ENCODE measurements at places on chromosomes 3 and 15.

- DNase-seq = no peak
- H3K36me3 ChIP-seq = no peaks in the 10 kb centered on the region
- no peaks in the 10 kb centered on the region for H3K4me1 ChIP-seq
- no peak overlapping the region for H3K27ac ChIP-seq
- no peak overlapping the region for H3K4me3 ChIP-seq
- peaks cover 2% of the 10 kb centered on the region for H3K27me3 ChIP-seq
Measured at GRCh38 chr3:134677196-134677986, 26.6 kb upstream of the KY start.

DNA sequence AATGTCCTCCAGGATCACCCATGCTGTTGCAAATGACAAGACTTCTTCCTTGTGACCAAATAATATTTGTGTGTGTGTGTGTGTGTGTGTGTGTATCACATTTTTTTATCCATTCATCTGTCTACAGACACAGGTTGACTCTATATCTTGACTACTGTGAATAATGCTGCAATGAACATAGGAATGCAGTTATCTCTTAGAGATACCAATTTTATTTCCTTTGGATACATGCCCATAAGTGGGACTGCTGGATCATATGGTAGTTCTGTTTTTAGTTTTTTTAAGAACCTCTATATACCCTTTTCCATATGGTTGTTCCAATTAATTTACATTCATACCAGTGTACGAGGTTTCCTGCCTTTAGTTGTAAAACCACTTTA is 41.7 kb downstream of the GPR176 start:
- no peak overlapping the region for H3K4me3 ChIP-seq
- peaks cover 8% of the 10 kb centered on the region for H3K27me3 ChIP-seq
- no peak for DNase-seq
- no peak overlapping the region for H3K27ac ChIP-seq
- no peaks in the 10 kb centered on the region for H3K36me3 ChIP-seq

DNA sequence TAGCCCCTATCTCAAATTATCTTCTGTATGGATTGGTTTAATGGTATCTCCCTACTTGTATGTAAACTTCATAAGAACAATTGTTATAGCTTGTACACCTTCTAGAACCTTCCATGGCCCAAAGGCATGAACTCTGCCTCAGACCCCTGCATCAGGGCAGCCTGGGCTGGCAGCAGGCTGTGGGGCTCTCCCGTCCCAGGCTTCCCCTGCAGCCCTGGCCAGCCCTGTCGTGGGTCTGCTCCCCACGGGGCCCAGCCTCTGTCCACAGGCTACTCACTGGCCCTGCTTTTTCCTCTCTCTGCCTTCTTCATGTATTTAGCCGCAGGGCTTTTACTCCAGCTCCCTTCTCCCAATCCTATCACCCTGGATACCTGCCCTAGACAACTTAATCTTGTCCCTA is 4.4 kb downstream of the SCN5A start:
- peaks cover 16% of the 10 kb centered on the region for H3K4me1 ChIP-seq
- H3K4me3 ChIP-seq = no peak overlapping the region
- no peaks in the 10 kb centered on the region for H3K36me3 ChIP-seq

GRCh38 chr3:58345457-58345856 is 12.8 kb downstream of the PXK start:
- H3K27ac ChIP-seq = no peak overlapping the region
- no peak overlapping the region for H3K4me3 ChIP-seq
- no peak for DNase-seq
- peaks cover 11% of the 10 kb centered on the region for H3K4me1 ChIP-seq

- peaks cover 4% of the 10 kb centered on the region for H3K36me3 ChIP-seq
- no peak overlapping the region for H3K4me3 ChIP-seq
- peaks cover 22% of the 10 kb centered on the region for H3K4me1 ChIP-seq
- no peak overlapping the region for H3K27ac ChIP-seq
Measured at GRCh38 chr3:12486001-12486400, 1.7 kb downstream of the TSEN2 start.

- no peak overlapping the region for H3K4me3 ChIP-seq
- no peaks in the 10 kb centered on the region for H3K27me3 ChIP-seq
- H3K27ac ChIP-seq = no peak overlapping the region
Measured at GRCh38 chr3:192082730-192083660, 622.0 kb downstream of the PYDC2 start.

GRCh38 chr3:120402257-120402656 is 48.5 kb downstream of the FSTL1 start:
- DNase-seq = no peak
- H3K4me3 ChIP-seq = no peak overlapping the region
- no peaks in the 10 kb centered on the region for H3K27me3 ChIP-seq
- no peaks in the 10 kb centered on the region for H3K36me3 ChIP-seq
- H3K4me1 ChIP-seq = no peaks in the 10 kb centered on the region

DNA sequence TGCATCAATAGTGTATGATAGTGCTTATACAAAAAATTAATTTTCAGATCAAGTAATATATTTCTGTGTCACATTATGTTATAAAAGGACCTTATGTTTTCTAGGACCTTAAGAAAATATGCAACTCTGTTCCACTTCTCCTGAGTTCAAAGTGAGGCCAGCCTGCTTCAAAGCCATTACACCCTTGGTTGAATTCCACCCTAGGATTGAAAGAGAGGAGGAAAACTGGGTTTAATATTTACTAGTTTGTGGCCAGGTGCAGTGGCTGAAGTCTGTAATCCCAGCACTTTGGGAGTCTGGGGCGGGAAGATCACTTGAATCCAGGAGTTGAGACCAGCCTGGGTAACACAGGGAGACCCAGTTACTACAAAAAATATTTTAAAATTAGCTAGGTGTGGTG is 32.9 kb upstream of the NR1I2 start:
- H3K36me3 ChIP-seq = no peaks in the 10 kb centered on the region
- H3K27ac ChIP-seq = no peak overlapping the region
- no peaks in the 10 kb centered on the region for H3K27me3 ChIP-seq
- no peak overlapping the region for H3K4me3 ChIP-seq

GRCh38 chr3:157174290-157174648 is 14.3 kb upstream of the CCNL1 start:
- H3K4me1 ChIP-seq = peaks cover 18% of the 10 kb centered on the region
- no peaks in the 10 kb centered on the region for H3K36me3 ChIP-seq
- peak overlapping the region; percentile 65 for H3K4me3 ChIP-seq
- peak overlapping the region; percentile 96 for H3K27ac ChIP-seq
- H3K27me3 ChIP-seq = no peaks in the 10 kb centered on the region

- H3K27me3 ChIP-seq = no peaks in the 10 kb centered on the region
- H3K4me1 ChIP-seq = no peaks in the 10 kb centered on the region
- H3K36me3 ChIP-seq = no peaks in the 10 kb centered on the region
Measured at GRCh38 chr3:107217172-107217571, 160.1 kb upstream of the CCDC54 start.

- no peaks in the 10 kb centered on the region for H3K36me3 ChIP-seq
- H3K4me3 ChIP-seq = peak overlapping the region; percentile 96
- H3K27ac ChIP-seq = peak overlapping the region; percentile 91
- peaks cover 28% of the 10 kb centered on the region for H3K4me1 ChIP-seq
- H3K27me3 ChIP-seq = no peaks in the 10 kb centered on the region
Measured at GRCh38 chr15:65791335-65792137, 557 bp downstream of the DENND4A start.

- DNase-seq = peak; percentile 31
- no peak overlapping the region for H3K4me3 ChIP-seq
- no peak overlapping the region for H3K27ac ChIP-seq
- H3K36me3 ChIP-seq = no peaks in the 10 kb centered on the region
- H3K4me1 ChIP-seq = peaks cover 7% of the 10 kb centered on the region
- no peaks in the 10 kb centered on the region for H3K27me3 ChIP-seq
Measured at GRCh38 chr15:77163781-77164384, 93.0 kb upstream of the TSPAN3 start.

DNA sequence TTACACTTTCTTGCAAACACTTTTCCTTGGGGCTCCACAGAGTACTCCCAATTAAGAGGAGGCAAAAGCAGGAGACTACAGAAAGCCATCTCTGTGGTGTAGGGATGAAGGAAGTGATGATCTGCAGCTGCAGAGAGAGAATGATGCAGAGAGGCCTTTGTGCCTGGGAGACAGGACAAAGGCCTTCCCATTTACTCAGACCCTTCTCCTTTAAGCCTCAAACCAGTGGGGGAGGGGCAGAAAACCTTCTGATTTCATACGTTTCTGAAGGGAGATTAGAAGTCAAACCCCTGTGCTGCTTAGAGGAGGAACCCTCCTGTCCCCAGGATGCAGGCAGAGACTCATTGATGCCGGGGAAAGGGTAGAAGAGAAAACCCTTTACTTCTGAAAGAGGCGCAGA is 130.8 kb downstream of the NEO1 start:
- DNase-seq = no peak
- no peaks in the 10 kb centered on the region for H3K36me3 ChIP-seq
- no peak overlapping the region for H3K27ac ChIP-seq
- H3K4me1 ChIP-seq = no peaks in the 10 kb centered on the region
- H3K4me3 ChIP-seq = no peak overlapping the region
- H3K27me3 ChIP-seq = no peaks in the 10 kb centered on the region

DNA sequence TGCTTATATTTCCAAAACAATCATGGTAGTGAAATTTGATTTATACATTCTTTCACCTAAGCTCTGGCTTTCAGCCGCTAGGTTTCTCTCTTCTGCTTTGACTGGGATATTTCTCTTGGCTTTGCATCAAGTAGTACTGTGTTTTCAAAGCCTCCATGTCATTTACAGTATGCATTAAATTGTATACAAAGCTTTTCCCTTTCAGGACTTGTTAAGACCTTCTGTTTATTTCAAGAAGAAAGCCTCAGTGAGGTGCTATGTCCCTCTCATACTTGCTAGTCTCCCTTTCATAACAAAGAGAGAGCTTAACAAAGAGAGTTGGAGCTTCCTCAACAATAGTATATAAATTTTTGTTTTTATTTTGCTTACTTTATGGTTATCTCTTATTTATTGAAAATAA is 84.2 kb upstream of the SLC25A26 start:
- no peak overlapping the region for H3K4me3 ChIP-seq
- H3K4me1 ChIP-seq = no peaks in the 10 kb centered on the region
- no peak overlapping the region for H3K27ac ChIP-seq
- no peaks in the 10 kb centered on the region for H3K27me3 ChIP-seq
- H3K36me3 ChIP-seq = no peaks in the 10 kb centered on the region

DNA sequence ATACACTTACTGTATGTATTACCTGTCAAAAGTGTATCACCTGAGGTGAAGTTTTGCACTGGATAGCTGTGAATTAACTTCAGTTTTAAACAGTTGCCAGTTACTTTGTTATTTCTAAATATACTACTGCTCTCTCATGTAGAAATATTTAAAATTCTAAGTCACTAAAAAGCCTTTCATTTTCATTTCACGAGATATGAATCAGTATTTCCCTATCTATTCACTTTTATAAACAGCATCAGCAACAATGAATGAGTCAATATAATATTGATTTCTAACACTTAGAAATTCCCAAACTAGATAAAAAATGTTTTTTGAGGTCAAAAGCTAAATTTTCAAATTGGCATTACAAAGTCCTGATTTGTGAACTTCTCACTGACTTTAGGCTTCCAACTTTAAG is 32.6 kb downstream of the UBE3A start:
- peaks cover 30% of the 10 kb centered on the region for H3K36me3 ChIP-seq
- no peak for DNase-seq
- no peaks in the 10 kb centered on the region for H3K27me3 ChIP-seq
- H3K4me1 ChIP-seq = no peaks in the 10 kb centered on the region

DNA sequence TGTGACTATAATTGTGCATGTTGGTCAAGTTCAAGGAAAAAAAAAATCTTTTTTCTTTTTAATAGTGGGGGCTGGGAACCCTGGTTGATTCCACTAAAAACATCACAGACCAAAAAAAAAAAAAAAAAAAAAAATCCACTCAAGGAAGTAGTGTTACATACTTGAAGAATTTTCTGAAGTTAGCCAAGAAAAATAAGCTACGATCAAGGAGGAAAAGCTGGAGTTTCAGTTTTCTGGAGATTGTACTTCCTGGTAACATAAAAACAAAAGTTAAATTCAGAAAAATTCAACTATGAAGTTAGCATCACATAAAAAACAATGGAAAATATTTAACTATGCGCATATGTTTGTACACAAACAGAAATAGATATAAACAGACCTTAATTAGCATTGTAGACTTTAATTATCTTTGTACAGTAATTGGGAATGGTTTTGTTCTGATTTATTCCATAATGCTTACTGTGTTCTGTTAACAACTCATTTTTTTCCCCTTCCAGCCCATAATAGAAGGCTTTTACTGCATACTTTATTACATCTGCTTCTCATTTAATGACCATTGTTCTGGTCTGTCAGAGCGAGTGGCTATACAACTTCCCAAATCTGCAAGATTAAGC is 194.3 kb downstream of the RORA start:
- H3K36me3 ChIP-seq = no peaks in the 10 kb centered on the region
- H3K4me1 ChIP-seq = no peaks in the 10 kb centered on the region
- H3K4me3 ChIP-seq = no peak overlapping the region
- no peak overlapping the region for H3K27ac ChIP-seq
- no peak for DNase-seq

DNA sequence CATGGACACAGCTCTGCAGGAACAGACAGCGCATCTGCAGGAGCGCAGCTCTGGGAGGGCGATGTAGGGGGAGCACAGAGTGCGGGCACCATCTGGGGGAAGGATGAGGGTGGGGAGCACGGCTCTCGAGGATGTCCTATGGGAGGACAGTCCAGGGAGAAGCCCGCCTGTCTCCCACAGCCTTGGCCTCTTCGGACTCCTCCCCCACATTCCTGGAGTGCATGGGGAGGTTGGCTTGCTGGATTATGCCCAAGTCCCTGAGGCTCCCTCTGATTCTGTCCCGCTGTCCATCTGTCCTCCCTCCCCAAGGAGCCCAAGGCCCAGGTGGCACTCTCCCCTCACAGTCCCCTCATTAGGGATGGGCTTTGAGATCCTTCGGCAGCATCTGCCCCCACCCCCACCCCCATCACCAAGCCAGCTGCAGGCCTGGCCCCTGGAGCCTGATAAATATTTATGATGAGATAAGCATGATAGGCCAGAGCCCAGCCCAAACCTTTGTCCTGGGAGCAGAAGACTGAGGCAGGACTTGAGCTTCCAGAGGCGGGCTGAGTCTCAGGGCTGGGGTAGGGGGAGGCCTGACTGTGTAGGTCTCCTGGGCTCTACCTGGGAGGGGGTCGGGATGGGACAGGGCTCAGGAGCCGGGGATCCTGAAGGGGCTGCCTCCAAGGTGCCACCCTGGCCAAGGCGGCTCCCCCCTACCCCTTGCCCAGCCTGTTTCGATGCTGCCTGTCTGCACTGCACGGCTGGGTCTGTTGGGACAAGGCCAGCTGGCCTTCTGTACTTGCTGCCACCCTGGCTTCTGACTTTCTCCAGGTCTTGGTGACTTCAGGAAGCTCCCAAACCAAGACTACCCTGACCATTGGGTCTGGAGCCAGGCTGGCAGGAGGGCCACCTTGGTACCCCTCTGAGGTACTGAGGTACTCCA is 28.6 kb upstream of the SEMA3F start:
- no peaks in the 10 kb centered on the region for H3K27me3 ChIP-seq
- peaks cover 3% of the 10 kb centered on the region for H3K4me1 ChIP-seq
- H3K36me3 ChIP-seq = no peaks in the 10 kb centered on the region
- no peak overlapping the region for H3K4me3 ChIP-seq

DNA sequence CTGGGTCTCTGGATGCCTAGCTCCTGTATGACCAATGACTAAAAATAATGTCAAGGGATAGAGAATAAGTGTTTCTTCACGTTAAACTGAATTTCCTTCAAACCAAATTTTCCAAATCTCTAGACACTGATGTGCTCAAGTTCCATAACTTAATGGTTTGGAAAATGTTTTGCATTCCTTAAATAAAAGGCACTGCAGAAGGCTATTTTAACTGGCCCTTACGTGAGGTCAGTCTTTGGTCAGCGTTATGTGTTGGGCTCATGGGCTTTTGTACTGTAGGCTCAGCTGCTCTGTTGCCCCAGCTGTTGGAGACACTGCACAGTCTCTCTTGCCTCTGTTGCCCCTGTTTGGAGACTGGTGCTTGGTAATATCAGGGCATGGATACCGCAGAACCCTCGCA is 188.5 kb downstream of the TPRG1 start:
- no peaks in the 10 kb centered on the region for H3K27me3 ChIP-seq
- no peak overlapping the region for H3K4me3 ChIP-seq
- H3K4me1 ChIP-seq = peaks cover 8% of the 10 kb centered on the region
- no peak for DNase-seq
- no peaks in the 10 kb centered on the region for H3K36me3 ChIP-seq
- no peak overlapping the region for H3K27ac ChIP-seq
